Hematopoietic multipotent progenitor cell treated with erythropoietin and hydrocortisone succinate and interleukin-3 and kit ligand, for 15 days (in vitro differentiated cells): ENCODE measurements at places on chromosomes 5 and 9.
A peak's percentile ranks its signal among the peaks of the same experiment; 100 is the strongest.

GRCh38 chr9:34452568-34452967 is 5.8 kb downstream of the FAM219A start:
- DNase-seq: no peak

DNA sequence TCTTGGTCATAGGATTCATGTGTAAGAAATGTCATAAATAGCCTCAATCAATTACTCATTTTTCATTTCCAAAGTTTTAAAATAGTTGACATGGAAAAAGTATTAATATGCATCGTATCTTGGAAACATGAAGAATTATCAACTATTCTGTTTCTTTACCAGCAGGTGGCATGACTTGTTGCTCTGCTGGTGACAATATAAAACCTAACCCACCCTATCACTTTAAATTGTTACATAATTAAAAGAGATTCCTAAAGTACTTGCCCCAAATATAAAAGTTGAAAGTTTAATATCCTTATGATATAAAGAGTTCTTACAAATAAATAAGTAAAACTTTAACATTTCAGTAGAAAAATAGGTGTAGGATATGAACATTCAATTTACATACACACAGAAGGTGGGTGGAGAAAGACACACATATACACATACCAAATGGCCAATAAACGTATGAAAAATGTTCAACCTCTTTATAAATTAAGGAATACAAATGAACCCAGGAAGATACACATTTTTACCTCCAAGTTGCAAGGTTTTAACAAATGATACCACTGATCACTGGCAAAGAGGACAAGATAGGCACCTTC is 30.6 kb downstream of the MAP1B start:
- peak; percentile 69 for DNase-seq

- DNase-seq: no peak
These were observed 59.9 kb upstream of the IL6ST start for GRCh38 chr5:56054666-56055065.

- no peak for DNase-seq
These were observed 6.8 kb downstream of the CTSL start for GRCh38 chr9:87732756-87733155.

GRCh38 chr5:122500245-122501088 is 188.4 kb downstream of the SNCAIP start:
- no peak for DNase-seq

GRCh38 chr9:28050941-28051340 is 477.7 kb upstream of the C9orf72 start:
- no peak for DNase-seq

- peak; percentile 63 for DNase-seq
These were observed 10.3 kb upstream of the AK1 start for GRCh38 chr9:127887792-127888191.

- DNase-seq: no peak
These were observed 139.6 kb downstream of the MTX3 start for GRCh38 chr5:79851391-79851863.

DNA sequence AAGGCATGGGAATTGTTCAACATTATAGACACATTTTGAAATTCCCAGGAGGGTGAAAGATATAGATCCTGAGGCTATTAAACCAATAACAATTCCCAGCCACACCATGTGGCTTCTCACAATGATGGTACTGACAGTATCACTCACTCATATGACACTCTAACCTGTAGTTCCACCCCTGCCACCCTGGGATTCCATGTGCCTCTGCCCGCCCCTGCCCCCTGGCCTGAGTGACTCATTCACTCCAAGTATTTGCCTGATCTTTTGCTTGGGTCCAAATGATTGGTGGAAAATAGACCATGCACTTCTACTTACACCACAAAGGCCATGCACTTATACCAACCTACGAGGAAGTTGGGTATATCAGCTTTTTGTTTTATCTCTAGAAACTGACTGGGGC is 305.2 kb upstream of the DAB2 start:
- no peak for DNase-seq

GRCh38 chr9:18710065-18710464 is 236.1 kb downstream of the ADAMTSL1 start:
- no peak for DNase-seq

- no peak for DNase-seq
These were observed 228.0 kb downstream of the DCP2 start for GRCh38 chr5:113204525-113205161.

DNA sequence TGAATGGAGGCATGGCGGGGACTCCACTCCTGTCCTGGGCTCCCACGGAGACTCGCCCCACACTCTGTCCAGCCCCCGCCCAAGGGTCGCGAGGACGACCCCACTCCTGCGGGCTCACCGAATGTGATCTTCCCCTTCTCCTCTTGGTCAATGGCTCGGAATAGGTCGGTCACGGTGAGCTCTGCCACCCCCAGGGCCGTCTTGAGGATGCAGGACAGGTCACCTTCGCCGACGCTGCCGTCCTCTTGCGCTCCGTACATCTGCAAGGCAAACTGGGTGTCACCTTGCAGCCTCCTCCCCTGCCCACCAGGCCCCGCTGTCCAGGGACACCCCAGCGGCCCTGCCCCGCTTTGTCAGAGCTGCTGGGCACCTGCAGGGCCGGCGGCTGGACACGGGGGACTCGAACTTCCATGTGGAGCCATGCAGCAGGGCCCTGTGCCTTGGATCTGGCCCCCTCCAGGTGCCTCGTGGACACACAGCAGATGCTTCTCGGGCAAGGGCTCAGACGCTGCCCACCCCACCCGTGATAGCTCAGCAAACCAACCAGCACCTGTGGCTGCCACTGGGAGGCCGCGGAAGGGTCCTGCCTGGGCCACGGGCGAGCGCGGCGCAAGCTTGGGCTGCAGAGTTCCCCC is 21.5 kb upstream of the SLC6A3 start:
- DNase-seq: no peak

DNA sequence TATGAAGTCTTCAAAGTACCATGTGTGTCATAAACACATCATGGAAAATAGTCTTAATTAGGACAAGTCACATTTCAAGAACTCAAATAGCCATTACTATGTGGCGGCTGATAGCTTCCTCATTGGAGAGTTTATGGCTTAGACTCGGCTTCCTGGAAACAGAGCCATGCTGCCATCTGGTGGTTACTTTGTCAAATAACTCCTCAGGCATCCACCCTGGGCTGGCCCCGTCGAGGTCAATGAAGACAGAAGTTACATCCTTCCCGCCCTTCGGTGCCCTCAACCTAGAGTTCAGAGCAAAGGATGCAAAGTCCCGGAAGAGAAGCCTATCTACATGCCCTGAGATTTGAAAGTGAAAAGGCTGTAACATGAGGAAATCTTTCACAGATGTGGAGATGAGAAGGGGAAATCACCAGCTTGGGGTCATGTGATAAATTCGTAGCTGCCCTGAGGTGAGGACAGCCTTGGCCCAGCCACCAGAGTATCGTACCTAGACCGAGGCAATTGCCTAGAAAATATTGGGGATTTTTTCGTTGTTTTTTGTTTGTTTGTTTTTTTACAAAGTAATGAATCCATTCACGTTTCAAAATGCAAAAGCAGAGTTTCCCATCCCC is 45.5 kb upstream of the ZNF169 start:
- DNase-seq: peak; percentile 79

DNA sequence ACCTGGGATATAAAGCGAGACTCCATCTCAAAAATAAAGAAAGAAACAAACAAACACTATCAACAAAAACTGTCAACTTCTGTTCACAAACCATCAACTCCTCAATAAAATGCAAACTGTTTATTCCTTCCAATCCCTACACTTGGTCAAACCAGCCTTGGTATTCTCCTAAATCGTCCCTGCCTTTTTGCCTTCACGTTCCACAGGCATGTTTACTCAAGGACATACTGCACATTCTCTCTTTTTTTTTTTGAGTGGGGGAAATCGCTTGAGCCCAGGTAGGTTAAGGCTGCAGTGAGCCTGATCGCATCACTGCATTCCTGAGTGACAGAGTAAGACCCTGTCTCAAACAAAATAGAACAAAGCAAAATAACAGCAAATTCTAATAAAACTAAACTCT is 13.0 kb downstream of the UBAP2 start:
- no peak for DNase-seq

DNA sequence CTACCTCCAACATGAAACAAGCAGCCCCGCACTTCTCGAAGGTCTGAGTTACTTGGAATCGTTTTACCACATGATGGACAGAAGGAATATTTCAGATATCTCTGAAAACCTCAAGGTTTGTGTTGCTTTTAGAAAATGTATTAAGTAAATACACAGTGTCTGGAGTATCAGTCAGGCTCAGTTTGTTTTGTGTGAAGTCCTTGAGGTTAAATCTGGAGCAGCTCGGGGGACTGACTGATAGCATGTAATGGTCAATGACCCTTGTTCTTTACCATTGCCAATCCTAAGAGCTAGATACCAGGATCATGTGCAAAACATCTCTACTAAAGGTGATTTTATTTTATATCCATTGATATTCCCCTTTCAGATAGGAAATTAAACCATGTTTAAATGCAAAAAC is 26.9 kb upstream of the LNPEP start:
- DNase-seq: no peak

DNA sequence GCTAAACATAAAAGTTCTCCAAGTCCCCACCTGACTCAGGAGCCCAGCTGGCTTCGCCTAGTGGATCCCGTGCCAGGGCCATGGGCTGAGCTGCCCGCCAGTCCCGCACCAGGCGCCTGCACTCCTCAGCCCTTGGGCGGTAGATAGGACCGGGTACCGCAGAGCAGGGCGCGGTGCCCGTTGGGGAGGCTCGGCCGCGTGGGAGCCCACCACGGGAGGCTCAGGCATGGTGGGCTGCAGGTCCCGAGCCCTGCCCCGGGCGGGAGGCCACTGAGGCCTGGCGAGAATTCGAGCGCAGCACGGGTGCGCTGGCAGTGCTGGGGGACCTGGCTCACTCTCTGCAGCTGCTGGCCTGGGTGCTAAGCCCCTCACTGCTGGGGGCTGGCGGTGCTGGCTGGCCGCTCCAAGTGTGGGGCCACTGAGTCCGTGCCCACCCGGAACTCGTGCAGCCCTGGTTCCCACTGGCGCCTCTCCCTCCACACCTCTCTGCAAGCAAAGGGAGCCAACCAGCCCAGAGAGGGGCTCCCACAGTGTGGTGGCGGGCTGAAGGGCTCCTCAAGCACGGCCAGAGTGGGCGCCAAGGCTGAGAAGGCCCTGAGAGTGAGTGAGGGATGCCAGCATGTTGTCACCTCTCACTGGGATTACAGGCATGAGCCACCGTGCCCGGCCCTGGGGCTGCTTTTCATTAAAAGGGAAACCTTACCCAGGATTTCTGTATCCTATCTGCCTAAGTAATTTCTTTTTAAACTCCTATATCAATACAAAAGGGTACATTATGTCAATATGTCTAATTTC is 9.7 kb upstream of the SPZ1 start:
- no peak for DNase-seq

DNA sequence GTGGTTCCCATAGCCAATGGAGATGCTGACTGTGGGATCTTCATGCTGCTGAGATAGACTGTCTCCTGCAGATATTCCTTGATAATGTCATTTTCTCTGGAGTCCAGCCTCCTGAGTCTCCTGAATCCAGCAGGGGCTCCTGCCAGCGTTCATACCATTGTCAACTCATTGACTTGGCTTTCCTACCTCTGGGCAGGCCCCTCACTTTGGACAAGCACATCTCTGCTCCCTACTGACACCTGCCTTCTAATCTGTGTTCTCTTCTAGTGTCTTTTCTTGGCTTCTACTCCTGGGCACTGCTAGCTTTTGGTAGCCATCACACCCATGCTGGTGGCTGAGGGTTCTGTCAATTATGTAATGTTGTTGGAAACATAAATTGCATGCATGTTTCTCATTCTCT is 138.0 kb downstream of the ADCY2 start:
- no peak for DNase-seq

DNA sequence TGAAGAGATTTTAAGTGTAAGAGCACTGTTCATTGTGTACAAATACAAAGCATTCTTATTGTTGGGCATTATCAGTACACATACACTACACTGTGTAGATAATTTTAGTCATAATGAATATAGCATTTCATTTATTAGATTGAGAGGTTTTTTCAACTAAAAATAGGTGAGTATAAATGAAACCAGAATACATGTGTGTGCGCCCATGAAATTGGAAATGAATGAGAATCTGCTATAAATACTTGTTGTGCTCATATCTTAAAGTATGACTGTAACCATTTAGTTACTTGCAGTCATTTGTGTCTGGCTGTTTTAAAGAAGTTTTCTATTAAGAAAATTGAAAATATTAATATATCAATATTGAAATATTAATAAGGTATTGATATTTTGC is 189.0 kb upstream of the MEF2C start:
- DNase-seq: no peak

GRCh38 chr9:8762479-8763085 is 963.0 kb upstream of the DMAC1 start:
- DNase-seq: no peak

GRCh38 chr5:180078348-180078747 is 6.8 kb upstream of the RNF130 start:
- no peak for DNase-seq

GRCh38 chr5:172446336-172447051 is 7.8 kb downstream of the SH3PXD2B start:
- no peak for DNase-seq

DNA sequence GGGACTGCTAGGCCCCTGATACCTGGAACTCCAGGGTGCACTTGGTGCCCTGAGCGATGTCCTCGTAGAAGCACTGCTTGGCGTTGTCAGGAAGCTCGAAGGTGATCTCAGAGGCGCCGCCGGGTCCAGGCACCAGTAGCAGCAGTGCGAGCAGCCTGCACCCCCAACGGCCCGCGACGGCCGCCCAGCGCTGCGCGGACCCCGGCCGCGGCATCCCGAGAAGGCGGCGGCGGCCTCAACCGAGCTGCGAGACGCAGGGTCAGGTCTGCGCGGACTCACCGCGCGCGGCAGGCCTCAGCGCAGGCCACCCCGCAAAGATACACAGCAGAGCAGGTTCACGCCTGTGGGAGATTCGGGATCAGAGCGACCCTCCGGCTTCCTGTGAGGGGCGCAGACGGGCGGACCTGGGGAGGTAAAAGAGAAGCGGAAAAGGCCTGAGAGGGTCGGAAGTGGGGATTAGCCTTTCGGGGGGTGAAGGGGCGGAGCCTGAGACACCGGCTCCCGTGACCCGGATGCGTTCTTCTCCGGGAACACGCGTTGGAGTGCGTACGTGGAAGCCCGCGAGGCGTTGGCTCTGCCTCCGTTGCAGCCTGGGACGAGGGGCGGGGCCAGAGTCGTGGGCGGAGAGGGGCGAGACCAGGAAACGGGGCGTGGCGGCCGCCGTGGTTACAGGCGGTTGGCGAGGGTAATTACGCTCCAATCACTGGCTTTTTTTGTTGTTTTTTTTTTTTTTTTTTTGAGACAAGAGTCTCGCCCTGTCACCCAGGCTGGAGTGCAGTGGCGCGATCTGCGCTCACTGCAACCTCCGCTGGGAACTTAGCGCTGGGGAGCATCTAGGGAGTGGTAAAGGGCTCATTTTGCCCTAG is at the start of gene TMED7:
Gene TMED7, minus strand, starts transcription at position 458 of the 866 bp plus-strand sequence. Its CDS starts 244 bp downstream, at position 214.
- DNase-seq: peak; percentile 97

- no peak for DNase-seq
These were observed 78.0 kb downstream of the YIPF5 start for GRCh38 chr5:144092508-144092907.

DNA sequence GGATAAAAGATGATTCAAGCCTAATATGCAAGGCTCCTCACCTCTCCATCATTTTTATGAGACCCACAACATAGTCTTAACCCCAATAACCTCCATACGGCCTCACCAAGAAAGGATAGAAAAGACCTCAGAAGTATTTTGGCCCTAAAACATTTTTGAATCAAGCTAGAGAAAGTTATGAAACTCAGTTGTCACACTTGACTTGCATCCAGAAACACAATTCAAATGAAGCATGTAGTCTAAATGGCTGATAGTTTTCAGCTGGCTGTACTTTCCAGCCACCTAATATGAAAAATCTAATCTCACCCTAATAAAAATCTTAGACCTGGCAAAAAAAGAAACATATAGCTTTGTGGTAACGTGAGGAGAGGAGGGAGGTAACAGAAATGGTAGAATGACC is 116.1 kb downstream of the ARL15 start:
- no peak for DNase-seq

- no peak for DNase-seq
These were observed 15.6 kb downstream of the MLLT3 start for GRCh38 chr9:20606652-20607051.
